ENCODE measurements at places on chromosomes 5 and 9.

DNA sequence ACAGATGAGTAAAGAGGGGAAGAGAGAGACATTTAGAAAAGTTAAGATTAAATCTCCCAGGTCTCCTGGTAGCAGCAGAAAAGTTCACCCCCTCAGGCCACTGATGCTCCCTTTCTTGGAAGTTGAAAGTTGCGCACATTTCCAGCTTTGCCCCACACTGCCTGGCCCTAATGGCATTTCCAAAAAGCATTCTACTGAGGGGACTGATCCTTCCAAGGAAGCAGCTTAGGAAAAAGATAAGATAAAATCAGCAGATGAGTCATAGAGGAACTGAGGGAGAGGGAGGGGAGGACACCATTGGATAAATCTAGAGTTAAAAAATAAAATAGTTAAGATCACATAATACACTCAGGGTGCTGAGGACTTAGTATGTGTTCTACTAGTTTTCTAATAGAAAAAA, 67.6 kb upstream of the SLC12A2 start:
- DNase-seq: peak; percentile 53

GRCh38 chr9:31873722-31874121, 510.7 kb upstream of the ACO1 start:
- no peak for DNase-seq

DNA sequence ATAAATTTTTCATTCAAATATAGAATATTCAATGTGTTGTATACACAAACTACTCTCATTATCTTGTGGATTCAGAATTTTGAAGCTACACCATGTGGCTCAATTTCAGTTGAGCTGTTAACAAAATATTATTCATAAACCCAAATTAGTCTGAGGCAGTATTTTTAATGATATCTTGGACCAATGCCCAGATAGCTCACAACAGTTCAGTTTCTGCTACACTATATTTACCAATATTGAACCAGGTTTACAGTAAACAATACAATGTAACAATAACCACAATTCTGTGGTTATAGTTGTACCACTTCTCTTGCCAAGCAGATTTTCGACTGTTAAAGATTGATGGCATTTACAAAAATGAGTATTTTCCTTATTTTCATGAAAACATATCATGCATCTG, 99.9 kb downstream of the SSBP2 start:
- DNase-seq: no peak

GRCh38 chr9:81833563-81834345, 94.5 kb upstream of the SPATA31D4 start:
- peak; percentile 47 for DNase-seq

DNA sequence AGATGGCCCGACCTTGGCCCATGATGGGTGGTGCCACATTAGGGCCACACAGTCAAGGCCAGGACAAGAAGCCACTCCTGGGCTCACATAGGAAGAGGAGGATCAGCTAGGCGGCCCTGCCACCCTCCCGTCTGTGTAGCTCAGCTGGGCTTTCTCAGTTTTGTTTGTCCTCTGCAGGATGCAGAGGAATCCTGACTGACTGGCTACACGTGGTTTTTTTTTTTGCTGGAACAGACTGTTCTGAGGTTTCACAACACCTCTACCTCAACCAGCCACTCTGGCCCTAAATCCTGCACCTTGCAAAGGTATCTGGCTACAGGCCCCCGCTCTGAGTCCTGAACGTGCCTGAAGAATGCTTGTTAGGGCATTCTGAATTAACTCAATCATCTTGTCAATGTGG, 88.3 kb upstream of the MSX2 start:
- no peak for DNase-seq

DNA sequence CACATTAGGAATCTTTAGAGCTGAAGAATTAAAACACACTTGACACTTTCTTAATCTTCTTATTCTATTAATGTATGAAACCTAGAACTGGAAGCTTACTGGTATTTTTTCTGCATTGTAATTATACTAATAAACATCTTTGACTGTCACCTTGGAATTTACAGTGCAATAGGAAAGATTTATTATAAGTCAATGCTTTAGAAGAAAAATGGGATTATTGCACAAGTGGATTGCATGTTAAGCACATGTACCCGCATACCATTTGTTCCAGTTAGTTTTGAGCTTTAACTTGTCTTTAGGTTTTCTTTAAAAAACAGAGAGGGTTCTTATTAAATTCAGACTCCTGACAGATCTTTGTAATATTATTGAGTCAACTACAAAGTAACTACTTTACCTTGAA, 278.5 kb downstream of the CCDC171 start:
- DNase-seq: peak; percentile 9

DNA sequence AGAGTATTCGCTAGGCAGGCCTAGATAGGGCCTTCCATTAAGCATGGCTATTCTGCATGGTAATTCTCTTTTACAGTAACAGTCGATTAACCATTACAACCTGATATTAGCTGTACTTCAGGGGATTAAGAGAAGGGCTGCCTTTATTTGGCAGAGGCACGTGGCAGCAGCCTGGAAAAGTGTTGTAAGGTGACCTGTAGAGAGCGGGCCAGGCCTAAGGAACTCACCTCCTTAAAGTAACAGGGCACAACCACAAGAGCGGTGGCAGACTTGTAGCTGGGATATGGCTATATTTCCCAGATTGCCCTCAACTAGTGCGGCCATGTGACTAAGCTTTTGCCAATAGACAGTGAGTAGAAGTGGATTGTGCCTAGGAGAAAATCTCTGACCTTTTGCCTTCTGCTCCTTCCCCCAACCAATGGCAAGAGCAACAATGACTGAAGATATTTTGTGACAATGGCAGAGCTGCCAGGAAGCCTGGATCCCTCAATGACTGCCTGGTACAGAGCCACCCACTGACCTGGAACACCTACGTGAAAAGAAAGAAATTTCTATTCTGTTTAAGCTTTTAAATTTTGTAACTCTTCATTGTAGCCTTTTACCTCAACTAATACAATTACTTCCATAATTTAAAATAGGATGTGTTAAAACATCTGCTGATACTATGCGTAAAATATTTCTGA, 18.9 kb upstream of the ANKRD34B start:
- no peak for DNase-seq

DNA sequence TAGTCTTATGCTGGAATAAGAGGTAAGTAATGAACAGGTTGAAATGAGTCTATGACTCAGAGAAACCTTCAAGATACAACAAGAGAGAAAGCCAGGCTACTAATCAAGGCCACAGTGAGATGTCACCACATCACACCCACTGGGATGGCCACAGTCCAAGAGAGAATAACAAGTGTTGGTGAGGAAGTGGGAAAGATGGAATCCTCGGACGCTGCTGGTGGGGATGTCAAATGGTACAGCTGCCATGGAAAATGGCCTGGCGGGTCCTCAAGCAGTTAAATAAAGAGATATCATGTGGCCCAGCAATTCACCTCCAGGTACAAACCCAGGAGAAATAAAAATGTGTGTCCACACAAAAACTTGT, 41.9 kb upstream of the NEURL1B start:
- DNase-seq: no peak

DNA sequence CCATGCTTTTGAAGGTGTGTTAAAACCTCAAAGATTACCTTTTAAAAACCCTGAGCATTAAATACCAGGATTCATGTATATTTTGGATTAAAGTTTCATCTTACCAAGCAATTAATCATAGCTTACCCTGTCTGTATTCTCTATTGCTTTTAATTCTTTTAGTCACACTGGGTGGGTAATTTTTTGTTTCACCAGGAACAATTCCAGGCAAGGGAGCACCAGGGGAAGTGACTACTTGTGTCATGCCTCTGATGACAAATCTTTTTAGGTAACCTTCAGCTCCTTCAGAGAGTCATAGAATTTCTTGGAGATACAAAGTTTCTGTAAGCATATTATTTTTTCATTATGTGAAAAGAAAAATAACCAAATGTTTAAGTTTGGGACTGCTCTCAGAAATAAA, 33.4 kb upstream of the ANXA1 start:
- no peak for DNase-seq

DNA sequence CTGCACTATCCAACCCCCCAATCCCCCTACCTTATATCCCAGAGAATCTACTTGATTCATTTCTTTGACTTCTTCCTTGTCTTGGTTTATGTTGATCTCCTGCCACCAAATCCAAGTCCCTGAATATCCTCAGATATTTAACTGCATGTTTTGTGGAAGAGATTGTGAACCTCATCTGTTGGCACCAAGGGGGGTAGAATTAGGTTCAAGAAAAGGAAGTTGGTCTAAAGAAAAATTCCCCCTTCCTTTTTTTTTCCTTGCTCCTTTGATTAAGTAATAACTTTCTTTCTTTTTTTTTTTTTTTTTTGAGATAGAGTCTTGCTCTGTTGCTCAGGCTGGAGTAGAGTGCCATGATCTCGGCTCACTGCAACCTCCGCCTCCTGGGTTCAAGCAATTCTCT, 526 bp upstream of the CD14 start:
- DNase-seq: no peak

DNA sequence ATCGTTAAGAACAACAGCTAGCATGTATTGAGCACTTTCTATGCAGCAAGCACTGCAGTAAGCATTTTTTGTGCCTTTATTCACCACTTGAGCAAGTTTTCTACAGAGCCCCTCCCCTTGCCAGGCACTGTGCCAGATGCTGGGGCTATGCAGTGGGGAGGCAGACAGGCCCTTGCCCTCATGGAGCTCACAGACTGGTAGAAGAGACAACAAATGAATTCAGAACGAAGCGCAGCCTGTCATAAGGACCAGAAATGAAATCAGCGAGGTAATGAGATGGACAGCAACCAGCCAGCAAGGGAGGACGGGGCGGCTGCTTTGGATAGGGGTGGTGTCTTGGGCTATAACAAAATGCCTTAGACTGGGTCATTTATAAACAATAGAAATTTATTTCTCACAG, 68.8 kb downstream of the C9orf50 start:
- peak; percentile 50 for DNase-seq

- DNase-seq: no peak
Observed at GRCh38 chr5:109998208-109998607, 308.5 kb downstream of the MAN2A1 start.

GRCh38 chr9:76737154-76737902, 26.9 kb upstream of the PCA3 start:
- no peak for DNase-seq

DNA sequence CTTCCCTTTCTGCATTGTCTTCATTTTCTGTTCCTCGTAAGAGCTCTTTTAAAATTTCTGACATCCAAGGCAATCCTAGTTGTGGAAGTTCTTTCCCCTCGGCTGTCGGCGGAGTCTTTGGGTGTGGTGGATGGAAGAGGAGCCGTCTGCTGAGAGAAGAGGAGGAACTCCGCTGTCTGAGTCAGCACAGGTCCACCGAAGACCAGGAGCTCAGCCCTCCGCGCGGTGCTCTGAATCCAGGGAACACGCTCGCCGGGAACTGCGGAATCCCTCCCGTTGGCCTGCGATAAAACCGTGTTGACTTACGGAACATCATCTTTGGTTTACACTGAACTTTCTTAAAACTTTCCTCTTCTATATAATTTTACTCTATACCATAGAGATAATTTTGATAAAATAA, 100.7 kb upstream of the IRX4 start:
- no peak for DNase-seq

DNA sequence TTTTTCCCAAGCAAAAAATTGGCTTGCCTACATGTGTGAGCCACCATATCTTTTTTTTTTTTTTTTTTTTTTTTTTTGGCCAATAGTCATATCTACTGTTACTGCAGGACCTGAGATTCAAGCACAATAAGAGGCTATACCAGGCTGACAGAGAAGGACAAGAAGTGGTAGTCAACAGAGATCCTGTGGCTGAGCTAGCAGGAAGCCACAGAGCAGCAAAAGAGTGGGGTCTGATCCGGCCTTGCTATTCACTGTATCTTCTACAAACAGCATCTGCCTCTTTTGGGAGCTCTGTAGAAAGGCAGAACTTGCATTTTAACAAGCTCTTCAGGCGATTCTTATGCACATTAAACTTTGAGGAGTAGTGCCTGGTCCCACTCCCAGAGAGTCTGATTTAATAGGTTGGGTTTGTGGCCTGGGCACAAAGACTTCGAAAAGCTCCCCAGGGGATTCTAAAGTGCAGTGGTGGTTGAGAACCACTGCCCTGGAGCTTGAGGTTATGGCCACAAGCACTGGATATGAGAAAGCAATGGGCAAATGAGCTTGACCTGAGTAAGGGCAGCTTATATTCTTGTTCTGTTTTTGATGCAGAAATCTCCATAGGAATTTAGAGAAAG, 162.8 kb downstream of the PIK3R1 start:
- DNase-seq: no peak

DNA sequence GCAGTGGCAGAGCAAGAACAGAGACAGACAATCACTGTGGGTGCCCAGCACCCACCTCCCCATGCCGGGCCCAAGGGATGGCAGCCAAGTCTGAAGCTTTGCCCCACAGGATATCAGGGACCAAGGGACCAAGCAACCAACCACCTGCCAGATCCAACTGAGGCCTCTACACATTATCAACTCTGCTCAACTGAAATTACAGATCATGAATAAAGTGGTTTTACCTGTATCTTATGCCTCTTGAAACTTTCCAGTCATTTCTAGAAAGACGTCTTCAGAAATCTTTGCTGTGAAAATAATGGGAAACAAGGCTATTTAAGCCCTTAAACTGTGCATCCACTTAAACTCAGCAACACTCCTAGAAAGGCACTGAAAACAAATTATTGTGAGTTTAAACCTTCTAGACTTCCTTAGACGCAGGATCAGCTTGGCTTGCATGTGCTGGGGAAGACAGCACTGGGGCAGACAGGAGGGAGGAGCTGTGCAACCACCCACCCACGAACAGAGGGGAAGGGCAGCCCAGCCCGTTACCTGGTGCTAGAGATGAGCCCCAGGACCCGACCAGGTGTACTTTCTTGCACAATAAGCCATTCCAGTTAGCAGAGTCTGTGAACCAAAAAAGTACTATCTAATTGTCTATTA, 80.0 kb downstream of the SEMA4D start:
- DNase-seq: no peak

GRCh38 chr5:142012792-142013388, at the start of gene GNPDA1:
TSS of gene GNPDA1 (minus strand) at chr5:142013027. CDS start at chr5:142012035, 992 bp downstream.
- DNase-seq: peak; percentile 82

GRCh38 chr9:109450346-109450745, 47.8 kb downstream of the PTPN3 start:
- peak; percentile 9 for DNase-seq
